Naive thymus-derived CD4-positive, alpha-beta T cell (primary cell): ENCODE measurements at places on chromosomes 12 and 14. TPM values are rescaled to one million over a fixed set of nuclear protein-coding genes. Genes with fewer than 3 reads are reported as not detected.

SELPLG gene
- total RNA-seq, result 137 TPM

DNA sequence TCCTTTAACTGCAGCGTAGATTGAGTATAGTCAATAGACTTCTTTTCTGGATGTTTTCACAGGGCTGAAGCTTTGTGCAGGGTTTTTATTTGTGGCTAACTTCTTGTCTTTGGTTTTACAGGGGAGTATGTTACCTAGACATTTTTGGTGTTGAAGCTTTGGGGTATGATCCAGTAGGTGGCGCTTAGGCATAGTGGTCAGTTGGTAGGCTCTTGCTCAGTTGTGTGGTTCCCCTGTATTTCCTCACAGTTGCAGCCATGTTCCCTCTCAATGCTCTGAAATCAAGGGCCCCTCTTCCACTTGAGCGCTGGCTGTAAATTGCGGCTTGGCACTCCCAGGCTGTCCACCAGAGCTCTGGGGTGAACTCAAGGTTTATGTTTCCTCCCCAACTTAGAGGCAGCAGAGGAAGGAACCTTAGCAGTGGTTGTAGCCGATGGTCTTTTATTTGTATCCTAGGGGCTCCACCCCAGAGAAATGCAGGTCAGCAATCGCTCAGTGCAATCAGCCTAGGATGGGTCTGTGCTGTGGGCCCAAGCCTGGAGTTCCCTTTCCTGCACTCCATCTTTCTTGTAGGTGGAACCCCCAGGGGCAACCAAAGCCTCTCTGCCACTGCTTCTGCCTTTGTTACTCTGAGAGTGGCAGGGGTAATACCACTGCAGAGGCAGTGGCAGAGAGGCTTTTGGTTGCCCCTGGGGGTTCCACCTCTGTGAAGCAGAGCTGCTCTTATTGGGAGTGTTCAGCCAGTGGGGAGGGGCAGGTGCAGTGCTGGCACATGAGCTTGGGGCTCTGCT, 55.1 kb downstream of the CMAS start:
- no peaks in the 10 kb centered on the region for H3K4me1 ChIP-seq
- no peak for DNase-seq

RIMBP2 gene
- not detected for total RNA-seq

DNA sequence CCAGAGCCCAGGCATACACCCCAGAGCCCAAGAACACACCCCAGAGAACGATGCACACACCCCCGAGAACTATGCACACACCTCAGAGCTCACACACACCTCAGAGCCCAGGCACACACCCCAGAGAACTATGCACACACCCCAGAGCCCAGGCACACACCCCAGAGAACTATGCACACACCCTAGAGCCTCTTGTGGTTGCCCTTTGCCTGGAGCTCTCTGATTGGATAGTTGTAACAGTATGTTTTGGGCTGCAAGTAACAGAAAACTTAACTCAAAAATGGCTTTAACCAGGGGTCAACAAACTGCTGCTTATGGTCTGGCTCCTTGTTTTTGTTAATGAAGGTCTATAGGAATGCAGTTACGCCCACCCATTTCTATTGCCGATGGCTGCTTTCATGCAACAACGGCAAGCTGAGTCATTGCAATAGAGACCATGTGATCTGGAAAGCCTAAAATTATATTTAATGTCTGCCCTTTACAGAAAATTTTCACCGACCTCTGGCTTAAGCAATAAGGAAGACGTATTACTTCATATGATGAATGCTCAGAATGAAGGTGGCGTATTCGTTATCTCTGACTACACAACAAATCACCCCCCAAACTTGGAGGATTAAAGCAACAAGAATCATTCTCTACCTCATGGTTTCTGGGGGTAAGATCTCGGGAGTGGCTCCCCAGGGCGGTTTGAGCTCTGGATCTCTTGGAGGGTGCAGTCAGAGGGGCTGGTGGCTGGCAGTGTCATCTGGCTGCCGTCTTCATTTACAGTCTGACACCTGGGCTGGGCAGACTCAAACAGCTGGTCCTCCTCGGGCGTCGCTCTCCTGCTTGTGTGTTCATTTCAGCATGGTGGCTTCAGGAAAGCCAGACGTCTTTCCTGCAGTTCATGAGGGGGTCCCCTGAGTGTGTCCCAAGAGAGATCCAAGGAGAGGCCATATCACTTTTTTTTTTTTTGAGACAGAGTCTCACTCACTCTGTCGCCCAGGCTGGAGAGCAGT, 66.3 kb upstream of the NCOR2 start:
- no peaks in the 10 kb centered on the region for H3K27me3 ChIP-seq
- no peaks in the 10 kb centered on the region for H3K4me1 ChIP-seq
- no peak overlapping the region for H3K4me3 ChIP-seq
- H3K27ac ChIP-seq, result no peak overlapping the region

DNA sequence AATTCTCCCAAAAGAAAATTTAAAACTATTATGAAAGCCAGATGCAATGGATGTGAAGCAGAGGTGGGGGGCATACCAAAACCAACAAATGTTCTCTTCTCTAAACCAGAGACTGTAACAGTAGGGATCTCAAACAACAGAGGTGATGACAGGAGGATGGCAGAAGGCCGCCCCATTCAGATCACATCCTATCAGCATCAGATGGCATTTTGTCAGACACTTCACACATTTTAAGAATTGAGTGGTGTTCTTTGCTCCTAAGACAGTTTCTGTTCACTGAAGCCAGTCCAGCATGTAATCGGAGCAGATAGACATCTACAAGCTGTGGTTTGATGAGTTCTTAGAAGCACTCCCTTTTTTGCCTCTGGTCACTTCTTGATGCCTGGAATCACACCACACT, 59.6 kb upstream of the SRRM4 start:
- no peak for DNase-seq
- H3K4me3 ChIP-seq, result no peak overlapping the region
- no peak overlapping the region for H3K27ac ChIP-seq
- no peaks in the 10 kb centered on the region for H3K4me1 ChIP-seq
- no peaks in the 10 kb centered on the region for H3K27me3 ChIP-seq

DNA sequence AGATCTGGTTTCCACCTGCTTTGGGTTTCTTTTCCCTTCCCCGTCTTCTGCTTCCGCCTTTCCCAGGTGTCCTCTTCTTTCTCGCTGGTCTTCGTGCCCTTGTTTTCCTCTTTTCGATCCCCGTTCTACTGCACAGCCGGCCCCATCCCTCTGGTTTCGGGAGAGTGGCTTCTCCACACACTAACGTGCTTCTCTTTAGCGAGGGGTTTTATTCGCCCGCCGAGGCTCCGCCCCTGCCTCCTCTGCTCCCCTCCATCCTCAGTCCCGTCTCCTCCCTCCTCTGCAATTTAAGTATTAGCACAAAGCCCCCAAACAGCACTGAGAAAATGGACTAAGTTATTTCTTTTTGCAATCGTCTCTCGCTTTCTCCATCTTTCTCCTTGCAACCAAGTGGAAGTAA, at the start of gene SLC7A8:
TSS of gene SLC7A8 (minus strand) at position 182 of the 400 bp plus-strand sequence. CDS start 746 bp downstream, outside the sequence.
- H3K4me1 ChIP-seq, result peaks cover 3% of the 10 kb centered on the region
- H3K27ac ChIP-seq, result peak within 1 kb of the TSS; percentile 29
- no peaks in the 10 kb centered on the region for H3K36me3 ChIP-seq
- H3K27me3 ChIP-seq, result no peaks in the 10 kb centered on the region
- DNase-seq, result peak; percentile 15

DNA sequence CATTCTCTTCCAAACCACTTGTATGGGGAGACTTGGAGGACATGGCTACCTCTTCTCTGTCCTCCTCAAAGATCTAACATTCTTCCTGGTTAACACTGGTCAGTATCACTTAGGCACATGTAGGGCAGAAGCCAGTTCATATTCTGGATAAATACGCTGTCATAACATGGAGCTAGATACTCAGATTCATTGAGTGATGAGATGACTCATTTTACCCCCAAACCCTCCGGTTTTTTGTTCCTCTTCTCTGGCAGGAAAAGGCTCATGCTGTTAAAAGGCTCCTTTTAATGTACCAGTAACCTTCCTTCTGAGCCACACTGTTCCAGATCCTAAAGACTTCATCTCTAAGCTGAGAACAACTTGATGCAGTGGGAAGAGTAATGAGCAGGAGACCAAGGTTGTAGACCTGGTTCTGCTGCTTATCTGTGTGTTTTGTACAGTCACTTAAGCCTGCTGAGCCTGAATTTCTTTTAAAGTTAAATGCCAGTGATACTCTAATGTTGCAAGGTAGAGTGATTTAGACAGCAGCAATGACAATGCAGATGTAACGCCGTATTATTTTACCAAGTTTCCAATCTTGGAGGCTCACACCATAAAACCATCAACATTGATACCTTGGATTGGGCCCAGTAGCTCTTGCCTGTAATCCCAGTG, 57.3 kb upstream of the ELK3 start:
- H3K4me3 ChIP-seq, result no peak overlapping the region
- no peaks in the 10 kb centered on the region for H3K4me1 ChIP-seq
- no peak overlapping the region for H3K27ac ChIP-seq
- no peaks in the 10 kb centered on the region for H3K27me3 ChIP-seq
- DNase-seq, result no peak

- H3K27me3 ChIP-seq, result no peaks in the 10 kb centered on the region
- H3K4me1 ChIP-seq, result peaks cover 21% of the 10 kb centered on the region
- H3K4me3 ChIP-seq, result peak overlapping the region; percentile 93
- H3K36me3 ChIP-seq, result peaks cover 5% of the 10 kb centered on the region
- DNase-seq, result no peak
Measured at GRCh38 chr14:55051165-55051422, 353 bp upstream of the MAPK1IP1L start.

- peaks cover 16% of the 10 kb centered on the region for H3K36me3 ChIP-seq
- peak overlapping the region; percentile 92 for H3K4me3 ChIP-seq
- peak overlapping the region; percentile 95 for H3K27ac ChIP-seq
- no peaks in the 10 kb centered on the region for H3K27me3 ChIP-seq
- peak; percentile 93 for DNase-seq
- peaks cover 24% of the 10 kb centered on the region for H3K4me1 ChIP-seq
Measured at GRCh38 chr12:49130151-49131050, 794 bp downstream of the TUBA1B start.

- H3K27me3 ChIP-seq, result no peaks in the 10 kb centered on the region
- H3K4me1 ChIP-seq, result peaks cover 18% of the 10 kb centered on the region
- peak overlapping the region; percentile 36 for H3K27ac ChIP-seq
Measured at GRCh38 chr14:52318062-52318461, 4.0 kb downstream of the PTGER2 start.
